ENCODE measurements at places on chromosomes 6 and 20. TPM values are rescaled to one million over a fixed set of nuclear protein-coding genes. Genes with fewer than 3 reads are reported as not detected.

DNA sequence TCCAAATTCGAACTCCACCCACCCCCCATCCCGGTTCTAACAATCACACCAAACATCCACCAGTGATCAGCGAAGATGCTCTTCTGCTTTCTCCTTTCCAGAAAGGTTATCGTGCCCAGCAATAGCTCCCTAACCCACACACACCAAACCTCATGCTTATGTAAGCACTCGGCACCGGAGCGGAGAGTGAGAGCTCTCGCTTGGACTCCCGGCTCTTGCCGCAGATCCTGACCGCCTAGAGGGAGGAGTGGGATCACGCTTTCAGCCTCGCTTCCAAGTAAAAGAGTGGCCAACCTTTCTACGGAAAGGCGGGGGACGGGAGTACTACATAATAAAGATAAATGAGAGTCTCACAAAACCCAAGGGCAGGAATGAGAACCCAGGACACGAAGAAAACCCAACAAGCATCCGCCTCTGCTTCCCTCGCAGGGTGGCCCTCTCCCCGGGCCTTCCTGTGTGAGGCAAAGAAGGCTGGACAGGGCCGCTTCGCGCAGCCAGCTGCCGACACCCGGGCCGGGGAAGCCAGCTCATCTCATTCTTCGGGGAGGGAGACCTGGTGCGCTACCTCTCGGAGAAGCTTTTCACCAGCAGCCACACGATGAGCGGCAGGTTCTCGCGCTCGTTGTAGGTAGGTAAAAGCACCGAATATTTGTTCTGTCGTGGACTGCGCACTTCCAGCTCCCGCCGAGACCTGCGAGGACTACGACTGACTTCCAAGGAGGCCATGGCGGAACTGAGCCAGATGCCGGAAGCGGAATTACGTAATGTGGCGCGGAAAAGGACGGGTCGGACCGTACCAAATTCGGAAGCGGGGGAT is at the start of gene DPM1:
Gene DPM1 (minus strand): TSS at position 735 of the 817 bp plus-strand sequence. CDS start 9 bp downstream, at position 726.
- DNase-seq: peak; percentile 62

Gene GJA10
- polyA plus RNA-seq: not detected

- DNase-seq: no peak
Observed at GRCh38 chr20:39825524-39825923, 863.4 kb downstream of the DHX35 start.

GRCh38 chr6:105400501-105400900 is 2.4 kb downstream of the PREP start:
- DNase-seq: no peak

Gene OPRL1
- polyA plus RNA-seq: 1.5 TPM

- no peak for DNase-seq
Observed at GRCh38 chr6:108661430-108661829, 100.7 kb downstream of the FOXO3 start.

Gene COL21A1
- polyA plus RNA-seq: 1.4 TPM

All from A549 (cell line).